ENCODE measurements at places on chromosomes 13 and 19.
A peak's percentile ranks its signal among the peaks of the same experiment; 100 is the strongest.

- DNase-seq: no peak
These were observed 20.1 kb upstream of the RXFP2 start for GRCh38 chr13:31719214-31719613.

DNA sequence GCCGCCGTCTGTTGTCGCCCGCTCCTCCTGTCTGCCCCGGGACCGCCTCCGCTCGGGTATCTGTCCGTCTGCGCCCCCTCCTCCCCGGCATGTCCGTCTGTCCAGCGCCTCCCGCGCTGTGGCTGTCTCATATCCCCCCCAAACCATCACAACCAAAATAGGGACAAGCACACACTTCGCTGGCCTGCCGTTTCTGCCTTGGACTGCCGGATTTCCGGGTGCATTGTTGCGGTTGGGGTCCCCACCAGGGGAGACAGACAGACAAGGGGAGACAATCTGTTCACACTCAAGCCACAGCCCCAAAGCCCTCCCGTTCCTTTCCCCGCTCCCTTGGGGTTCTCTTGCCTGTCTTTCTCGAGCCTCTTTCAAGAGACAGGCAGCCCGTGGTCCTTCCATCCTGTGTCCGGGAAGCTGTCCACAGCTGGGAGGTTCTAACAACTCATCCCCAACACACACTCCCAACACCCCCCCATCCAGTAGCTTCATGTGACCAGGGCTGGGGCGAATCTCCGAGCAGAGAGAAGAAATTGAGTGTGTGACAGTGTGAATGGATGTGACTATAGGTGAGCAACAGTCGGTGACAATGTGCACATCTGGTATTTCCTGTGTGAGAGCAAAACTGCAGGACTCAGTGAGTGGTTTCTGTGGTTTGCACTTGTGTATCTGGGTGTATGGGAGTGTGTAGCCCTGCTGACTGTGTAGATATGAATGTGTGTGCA lies 16.5 kb upstream of the FOSB start:
- no peak for DNase-seq

GRCh38 chr13:28434926-28435325 lies 60.0 kb downstream of the FLT1 start:
- DNase-seq: no peak

DNA sequence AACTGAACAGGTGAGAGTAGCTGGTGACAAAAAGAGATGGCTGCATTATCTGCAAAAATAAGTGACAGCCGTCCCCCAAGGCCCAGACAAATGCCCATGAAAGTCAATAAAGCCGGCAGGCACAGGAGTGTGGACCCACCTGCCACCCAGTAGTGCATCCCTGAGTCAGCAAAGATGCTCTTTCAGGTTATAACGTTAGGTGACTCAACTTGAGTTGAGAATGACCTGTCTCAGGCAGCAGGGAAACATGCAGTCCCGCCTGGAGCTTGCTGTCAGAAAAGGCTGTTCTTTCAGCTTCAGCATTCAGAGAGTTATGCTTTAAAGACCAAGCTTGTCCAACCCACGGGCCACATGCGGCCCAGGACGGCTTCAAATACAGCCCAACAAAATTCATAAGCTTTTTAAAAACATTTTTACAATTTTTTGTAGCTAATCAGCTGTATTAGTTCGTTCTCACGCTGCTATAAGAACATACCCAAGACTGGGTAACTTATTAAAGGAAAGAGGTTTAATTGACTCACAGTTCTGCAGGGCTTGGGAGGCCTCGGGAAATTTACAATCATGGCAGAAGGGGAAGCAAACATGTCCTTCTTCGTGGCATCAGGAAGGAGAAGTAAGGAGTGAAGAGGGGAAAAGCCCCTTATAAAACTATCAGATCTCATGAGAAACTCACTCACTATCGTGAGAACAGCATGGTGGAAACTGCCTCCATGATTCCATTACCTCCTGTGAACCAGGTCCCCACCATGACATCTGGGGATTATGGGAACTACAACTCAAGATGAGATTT lies 110.4 kb downstream of the RAB20 start:
- no peak for DNase-seq

GRCh38 chr13:51977625-51978024 lies 33.6 kb downstream of the ATP7B start:
- DNase-seq: no peak

DNA sequence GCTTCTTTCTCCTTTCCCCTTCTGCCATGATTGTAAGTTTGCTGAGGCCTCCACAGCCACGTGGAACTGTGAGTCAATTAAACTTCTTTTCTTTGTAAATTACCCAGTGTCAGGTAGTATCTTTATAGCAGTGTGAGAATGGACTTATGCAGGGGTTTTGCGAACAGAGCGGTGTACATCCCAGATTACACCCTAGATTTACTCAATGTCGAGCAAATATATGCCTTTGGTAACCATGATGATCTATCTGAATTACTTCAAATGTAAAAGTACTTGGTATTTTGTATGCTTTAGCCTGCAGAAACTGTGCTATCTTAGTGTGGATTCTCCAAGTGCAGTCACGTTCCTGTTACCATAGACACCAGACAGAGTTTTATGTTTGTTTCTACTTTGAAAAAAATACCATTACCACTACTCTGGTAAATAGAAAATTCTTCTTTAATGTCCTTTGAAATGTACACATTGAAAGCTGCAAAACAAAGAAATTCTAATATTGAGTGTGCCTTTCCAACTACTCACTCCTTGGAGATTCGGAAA lies 510.4 kb upstream of the ARGLU1 start:
- no peak for DNase-seq

DNA sequence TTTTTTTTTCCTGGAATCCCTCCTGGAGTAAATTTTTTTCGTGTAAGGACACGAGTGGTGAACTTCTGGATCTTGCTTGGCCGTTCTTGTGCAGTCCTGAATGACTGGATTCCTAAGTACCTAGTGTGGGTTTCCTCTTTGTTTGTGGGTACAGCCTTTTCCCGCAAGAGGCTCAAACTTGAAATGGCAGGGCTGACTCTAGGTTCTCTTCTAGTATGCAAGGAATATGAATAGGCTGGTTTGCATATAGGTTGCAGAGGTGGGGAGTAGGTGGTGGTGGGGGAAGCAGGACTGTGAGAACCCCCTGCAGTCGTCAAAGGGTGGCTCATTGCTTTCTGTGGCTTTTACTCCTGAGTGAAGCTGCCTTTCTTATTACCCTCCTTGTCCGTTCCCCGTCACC lies 13.6 kb downstream of the UBAC2 start:
- DNase-seq: no peak

- DNase-seq: peak; percentile 79
These were observed 6.9 kb downstream of the PKN1 start for GRCh38 chr19:14440049-14440448.

GRCh38 chr19:39810424-39810823 lies 23.5 kb downstream of the DYRK1B start:
- no peak for DNase-seq

DNA sequence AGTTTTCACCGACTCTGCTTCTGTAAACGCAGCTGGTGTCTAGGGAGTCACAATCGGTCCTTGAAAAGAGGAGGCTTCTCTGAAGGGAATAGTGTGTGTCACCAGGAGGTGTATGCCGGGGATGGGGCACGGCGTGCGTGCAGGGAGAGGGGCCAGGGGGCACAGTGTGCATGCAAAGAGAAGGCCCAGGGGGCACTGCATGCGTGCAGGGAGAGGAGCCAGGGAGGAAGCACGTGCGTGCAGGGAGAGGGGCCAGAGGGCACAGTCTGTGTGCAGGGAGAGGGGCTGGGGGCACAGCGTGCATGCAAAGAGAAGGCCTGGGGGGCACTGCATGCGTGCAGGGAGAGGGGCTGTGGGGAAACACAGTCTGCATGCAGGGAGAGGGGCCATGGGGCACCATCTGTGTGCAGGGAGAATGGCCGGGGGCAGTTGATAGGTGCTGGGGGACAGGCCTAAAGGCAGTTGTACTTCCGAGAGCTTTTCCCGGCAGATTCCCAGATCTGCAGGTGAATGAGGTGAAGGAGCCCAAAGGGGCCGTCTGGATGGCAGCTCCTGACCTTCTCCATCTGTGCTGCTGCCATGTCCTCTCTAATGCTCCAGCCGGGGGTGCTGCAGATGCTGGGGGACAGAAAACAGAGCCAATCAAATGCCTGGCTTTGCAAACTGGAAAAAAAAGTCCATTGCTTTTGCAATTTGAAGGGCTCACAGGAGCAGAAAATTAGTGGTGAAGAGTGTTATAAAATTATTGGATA lies 36.4 kb downstream of the ATP11A start:
- no peak for DNase-seq

DNA sequence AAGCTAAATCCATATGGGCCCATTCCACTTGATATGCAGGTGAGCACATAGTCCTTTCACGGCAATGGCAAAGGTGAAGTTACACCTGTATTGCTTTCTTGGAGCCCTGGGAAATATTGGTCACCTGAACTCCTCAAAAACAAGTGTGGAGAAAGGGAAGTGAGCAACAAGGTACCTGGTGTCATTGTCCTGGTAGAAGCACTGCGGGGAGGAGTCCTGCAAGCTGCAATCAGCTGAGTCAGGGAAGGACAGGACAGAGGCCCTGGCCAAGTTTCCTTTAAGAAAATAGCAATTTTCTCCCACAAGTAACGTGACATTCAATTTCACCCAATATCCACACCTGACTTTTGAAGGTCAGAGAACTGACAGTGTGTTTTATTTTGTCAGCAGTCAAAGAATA lies 389.1 kb downstream of the IRS2 start:
- DNase-seq: no peak

- DNase-seq: no peak
These were observed 145.3 kb downstream of the PDS5B start for GRCh38 chr13:32731576-32731975.

- DNase-seq: no peak
These were observed 3.4 kb downstream of the SF3A2 start for GRCh38 chr19:2239771-2240770.

DNA sequence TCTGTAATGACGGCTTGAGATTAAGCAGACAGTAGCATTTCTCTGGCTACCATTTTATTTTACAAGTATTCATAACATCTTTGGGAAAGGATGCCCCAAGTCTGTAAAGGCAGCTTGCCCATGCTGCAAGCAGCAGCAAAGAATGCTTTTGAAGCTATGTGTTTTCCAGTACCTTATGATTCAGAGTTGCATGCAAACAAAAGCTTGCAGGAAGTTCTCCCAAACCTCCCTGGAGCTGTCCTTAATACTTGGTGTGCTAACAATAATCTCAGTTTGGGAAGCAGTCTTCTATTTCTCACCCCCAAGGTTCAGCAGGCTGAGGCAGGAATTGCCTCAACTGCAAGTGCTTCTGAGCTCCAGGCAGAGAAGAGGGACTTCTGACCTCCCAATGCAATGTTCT lies 60.8 kb downstream of the CCNA1 start:
- no peak for DNase-seq

GRCh38 chr19:49570138-49570856 lies 10.1 kb downstream of the NOSIP start:
- no peak for DNase-seq

GRCh38 chr19:33446330-33447293 lies 73.1 kb downstream of the CEBPG start:
- DNase-seq: no peak

- DNase-seq: no peak
These were observed 6.0 kb downstream of the ZBTB7A start for GRCh38 chr19:4060621-4061177.

- DNase-seq: no peak
These were observed 20.9 kb downstream of the DPP9 start for GRCh38 chr19:4702764-4703163.

- DNase-seq: no peak
These were observed 5.3 kb downstream of the ZNF557 start for GRCh38 chr19:7074705-7075282.

GRCh38 chr19:55552206-55552605 lies 6.9 kb upstream of the SBK3 start:
- DNase-seq: no peak
